ENCODE measurements at places on chromosomes 11 and 22.

DNA sequence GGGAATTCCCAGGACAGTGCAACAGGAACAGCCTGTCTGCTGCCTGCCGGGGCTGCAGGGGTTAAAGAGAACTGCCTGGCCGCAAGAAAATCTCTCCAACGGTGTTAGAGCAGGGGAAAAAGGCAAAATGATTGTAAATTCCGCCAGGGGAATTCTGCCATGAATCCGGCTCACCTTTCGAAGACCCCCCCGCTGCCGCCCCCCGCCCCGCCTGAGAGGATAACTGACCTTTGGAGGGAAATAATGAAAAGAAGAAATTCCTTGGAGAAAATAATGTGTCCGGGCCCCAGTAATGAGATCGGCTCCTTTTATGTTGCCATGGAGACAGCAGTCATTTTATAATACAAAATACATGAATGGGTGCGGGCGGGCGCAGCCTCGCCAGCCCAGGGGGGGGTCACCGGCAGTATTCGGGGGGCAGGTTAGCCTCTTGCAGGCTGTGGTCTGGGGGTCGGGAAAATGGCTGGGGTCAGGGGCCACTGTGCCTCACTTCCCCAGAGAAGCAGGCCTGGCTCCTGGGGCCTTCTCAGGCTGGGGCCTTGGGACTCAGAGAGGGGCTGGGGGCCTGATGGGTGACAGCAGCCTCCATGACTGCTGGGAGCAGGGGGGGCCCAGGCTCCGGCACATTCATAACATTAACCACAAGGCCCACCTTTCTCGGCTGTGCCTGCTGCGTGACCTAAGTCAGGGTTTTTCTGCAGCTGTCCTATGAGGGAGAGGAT, 228.1 kb downstream of the MN1 start:
- DNase-seq: no peak

DNA sequence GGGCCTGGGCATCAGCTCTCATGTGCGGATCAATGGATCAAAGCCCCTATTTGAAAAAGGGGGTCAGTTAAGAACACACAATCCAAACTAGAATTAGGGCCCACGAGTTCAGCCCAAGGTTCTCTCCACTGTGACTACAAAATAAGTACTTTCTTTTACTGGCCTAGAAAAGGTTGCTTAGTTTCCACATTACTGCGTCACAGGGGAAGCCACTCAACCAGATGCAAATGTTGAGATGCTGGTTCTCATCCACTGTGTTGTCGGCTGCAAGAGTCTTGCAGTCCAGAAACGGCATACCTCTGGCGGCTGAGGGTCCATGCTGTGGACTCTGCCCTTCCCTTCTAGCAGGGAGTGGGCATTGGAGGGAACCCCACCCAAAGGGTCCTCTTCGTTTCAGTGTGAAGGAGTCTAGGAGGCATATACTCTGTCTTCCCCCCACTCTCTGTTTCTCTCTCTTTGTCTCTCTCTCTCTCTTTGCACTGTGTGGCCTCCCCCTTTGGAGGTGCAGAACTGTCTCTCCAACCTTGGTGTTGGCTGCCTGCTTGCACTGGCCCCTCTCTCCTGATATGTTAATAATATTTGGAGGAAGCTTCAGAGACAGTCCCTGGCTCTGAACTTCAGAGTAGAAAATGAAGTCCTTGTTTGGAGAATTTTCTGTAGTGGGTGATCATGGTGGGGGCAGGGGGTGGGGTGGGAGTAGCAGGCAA, 99.0 kb upstream of the NNMT start:
- DNase-seq: no peak

GRCh38 chr11:66725647-66726046, 3.4 kb downstream of the SPTBN2 start:
- DNase-seq: no peak

GRCh38 chr11:102188488-102188887, 78.2 kb downstream of the YAP1 start:
- DNase-seq: no peak

GRCh38 chr11:75768909-75769771, 562 bp downstream of the DGAT2 start:
- no peak for DNase-seq

GRCh38 chr11:94130298-94131046, 1.8 kb downstream of the PANX1 start:
- no peak for DNase-seq

- no peak for DNase-seq
Measured at GRCh38 chr11:35162745-35163144, 23.8 kb downstream of the CD44 start.

DNA sequence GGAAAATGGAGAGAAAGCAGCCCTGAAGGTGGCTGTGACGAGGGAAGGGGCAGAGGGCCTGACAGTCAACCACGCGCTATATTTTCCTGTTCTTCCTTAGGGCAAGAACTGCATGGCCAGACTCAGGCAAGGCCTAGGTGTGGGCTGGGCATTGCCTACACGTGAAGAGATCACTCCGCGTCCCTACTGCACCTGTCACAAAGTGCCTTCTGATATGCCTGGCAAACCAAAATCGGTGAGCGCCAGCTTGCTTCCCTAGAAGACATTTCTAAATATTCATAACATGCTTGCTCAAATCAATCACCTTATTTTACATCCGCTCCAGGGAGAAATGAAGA, 6.3 kb downstream of the TMEM121B start:
- no peak for DNase-seq

DNA sequence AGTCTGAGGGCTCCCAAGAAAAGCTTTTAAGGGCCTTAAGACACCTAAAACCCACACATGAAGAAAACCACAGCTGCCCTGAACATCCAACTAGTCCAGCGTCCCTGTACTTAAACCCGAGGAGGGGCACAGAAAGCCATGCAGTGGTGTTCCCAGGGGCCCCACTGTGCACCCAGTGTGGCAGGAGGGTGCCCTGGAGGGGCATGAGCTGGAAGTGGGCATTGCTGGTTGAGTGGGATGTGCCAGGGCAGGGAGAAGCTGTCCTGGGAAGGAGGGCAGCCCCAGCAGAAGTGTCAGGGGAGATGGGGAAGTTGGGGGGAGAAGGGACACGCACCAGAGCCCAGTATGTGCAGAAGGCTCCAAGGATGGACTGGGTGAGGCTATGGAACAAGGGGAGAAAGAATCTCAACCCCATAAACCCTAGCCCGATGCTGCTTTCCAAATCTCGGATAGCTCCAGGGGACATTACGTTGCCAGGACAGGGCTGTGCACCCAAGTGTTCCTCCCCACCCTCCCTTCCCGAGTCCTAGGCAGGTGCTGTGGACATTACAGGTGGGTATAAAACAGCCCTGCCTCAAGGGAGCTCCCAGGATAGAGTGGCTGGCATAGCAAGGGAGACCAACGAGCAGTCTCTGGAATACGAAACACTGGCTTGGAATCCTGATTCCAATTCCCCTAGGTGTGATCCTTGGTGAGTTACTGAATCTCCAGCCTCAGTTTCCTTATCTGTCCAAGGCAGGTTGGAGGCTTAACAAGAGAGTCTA, 44.2 kb downstream of the SHANK2 start:
- DNase-seq: no peak

DNA sequence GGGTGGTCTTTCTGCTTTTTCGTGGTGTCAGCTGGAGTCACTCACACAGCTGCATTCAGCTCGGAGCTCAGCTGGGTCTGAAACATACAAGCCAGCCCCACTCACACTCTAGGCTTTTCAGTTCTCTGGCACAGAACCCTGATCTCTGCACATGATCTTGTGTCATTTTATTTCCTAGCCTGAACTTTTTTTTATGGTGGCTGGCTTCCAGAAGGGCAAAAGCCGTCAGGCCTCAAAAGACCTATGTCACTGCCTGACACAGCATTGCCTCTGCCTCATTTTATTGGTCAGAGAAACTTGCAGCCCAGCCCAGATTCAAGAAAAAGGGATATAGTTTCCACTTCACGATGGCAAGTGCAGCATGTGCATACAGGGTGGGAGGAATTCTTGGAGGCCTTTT, 117.8 kb downstream of the NTM start:
- DNase-seq: no peak

DNA sequence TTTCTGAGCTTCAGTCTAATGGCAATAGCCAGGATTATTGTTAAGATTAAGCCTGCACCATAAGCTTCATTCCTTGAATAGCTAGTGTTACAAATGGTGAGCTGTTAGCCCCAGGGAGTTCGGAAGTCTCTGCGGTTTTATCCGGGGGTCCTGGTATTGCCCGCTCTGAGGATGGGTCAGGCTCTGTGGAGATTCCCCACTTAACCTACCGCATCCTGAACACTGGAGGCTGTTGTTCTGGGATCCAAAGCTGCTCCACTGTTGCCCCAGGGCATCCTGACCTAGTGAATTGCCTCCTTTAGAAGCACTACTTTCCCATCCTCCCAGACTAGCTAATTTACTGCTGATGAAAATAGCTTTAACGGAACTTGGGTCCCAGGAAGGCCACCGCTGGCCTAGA, 14.5 kb upstream of the PEX26 start:
- DNase-seq: no peak

GRCh38 chr22:48635816-48636215, 1191.9 kb downstream of the BRD1 start:
- DNase-seq: no peak

DNA sequence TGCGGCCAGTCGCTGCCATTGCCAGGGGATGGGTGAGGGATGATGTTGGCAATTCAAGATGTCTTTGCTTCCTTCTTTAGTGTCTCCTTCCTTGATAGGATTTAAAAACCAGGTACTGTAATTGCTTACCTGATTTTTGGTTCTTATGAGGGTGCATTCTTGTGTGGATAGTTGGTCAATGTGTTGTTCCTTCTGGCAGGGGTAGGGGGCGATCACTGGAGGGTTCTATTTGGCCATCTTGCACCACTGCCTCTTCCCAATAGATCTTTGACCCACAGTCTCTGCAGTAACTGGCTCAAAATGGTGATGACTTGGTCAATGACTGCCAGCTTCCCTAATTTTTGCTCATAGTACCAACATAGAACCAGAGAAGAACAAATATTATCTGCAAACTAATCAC, 680.1 kb downstream of the DLG2 start:
- no peak for DNase-seq

GRCh38 chr22:36899498-36899897, 13.9 kb upstream of the CSF2RB start:
- DNase-seq: no peak

- no peak for DNase-seq
Measured at GRCh38 chr11:6360183-6360582, 30.1 kb upstream of the SMPD1 start.

- no peak for DNase-seq
Measured at GRCh38 chr11:64294774-64295173, 3.7 kb downstream of the KCNK4 start.

- no peak for DNase-seq
Measured at GRCh38 chr11:69250186-69251056, 43.5 kb upstream of the MYEOV start.

- no peak for DNase-seq
Measured at GRCh38 chr11:64349025-64349387, 9.0 kb downstream of the CCDC88B start.

GRCh38 chr11:7498193-7498592, 12.9 kb downstream of the OLFML1 start:
- no peak for DNase-seq

DNA sequence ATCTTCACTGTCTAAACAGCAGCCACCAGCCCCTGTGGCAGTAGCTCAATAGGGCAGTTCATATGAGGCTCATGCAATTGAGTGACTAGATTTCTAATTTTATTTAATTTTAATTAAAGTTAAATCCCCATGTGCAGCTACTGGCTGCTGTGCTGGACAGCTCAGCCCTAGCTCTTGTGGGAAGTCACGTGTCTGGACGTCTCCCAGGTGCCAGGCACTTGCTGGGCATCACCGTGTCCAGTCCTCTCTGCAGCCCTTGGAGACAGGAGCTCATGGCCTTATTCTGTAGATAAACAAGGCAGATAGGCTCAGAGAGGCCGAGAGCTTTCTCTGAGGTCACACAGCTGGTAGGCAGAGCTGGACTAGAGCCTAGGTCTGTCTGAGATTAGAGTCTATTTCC, 95.0 kb downstream of the ARHGAP8 start:
- DNase-seq: no peak

DNA sequence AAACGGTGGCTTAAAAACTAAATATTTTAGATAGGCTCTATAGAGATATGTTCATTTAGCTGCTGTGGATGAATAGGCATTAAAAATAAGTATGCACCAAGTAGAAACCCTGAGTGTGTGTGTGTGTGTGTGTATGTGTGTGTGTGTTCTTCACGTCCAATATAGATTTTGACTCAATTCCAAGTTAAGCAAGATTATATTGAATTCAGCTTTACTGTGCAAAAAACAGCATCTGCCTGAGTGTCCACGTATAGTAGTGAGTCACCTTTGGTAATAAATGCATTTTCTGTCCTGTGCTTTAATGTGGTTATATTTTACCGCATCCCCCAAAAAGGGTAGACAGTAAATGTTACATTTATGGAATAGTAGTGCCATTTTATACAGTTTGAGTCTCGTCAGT, 71.2 kb downstream of the PDHX start:
- no peak for DNase-seq

- no peak for DNase-seq
Measured at GRCh38 chr11:13629779-13630178, 38.7 kb upstream of the FAR1 start.

DNA sequence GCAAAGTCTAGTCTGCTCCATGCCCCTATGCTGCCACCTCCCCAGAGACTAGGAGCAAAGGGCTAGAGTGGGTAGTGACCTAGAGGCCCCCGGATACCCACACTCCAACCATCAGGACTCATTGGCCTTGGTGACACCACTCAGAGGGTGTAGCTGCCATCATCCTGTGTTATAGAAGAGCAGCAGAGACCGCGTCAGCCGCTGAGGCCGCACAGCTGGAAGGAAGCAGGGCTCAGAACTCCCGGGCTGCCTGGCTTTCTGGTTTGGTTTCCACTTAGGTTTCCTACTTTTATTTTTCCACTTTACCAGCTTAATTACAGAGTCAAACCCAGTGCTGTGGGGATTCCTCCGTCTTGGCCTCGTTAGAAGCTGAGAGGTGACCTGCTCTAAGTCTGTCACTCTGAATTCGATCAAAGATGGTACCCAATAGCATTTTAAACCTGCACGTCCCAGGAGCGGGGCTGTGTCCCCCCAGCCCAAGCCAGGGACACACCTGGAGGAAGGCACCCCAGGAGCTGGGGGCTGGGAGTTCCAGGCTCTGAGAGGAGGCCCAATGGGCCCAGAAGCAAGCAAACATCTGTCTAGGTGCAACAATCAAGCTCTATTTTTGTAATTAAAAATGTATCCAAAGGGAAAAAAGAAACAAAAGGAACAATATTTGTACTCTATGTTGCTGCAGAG, 2.1 kb upstream of the CDKN1C start:
- no peak for DNase-seq

DNA sequence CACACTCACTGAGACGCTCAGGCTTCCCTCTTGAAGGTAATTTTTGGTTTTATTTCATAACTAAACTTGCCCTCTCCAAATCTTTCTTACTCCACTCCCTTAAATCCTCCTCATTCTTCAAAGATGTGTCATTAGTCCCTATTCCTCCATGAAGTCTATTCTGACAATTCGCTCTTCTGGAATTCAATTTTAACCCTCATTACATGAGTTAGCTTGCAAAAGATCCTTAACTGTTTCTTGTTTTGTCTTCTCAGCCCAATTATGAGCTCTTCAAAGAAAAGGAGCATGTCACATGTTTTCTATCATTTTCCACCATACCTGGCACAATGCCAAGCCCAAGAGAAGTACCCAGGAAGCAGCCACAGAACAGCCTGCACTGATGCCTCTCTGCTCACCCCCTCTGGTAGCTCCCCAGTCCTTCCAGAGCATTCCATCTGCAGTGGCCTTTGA, 13.0 kb downstream of the GALNT18 start:
- no peak for DNase-seq
